Temporal lobe (tissue), 4 donors: ENCODE measurements at places on chromosomes 3 and 15. TPM values are rescaled to one million over a fixed set of nuclear protein-coding genes. Genes with fewer than 3 reads are reported as not detected.

AHSG gene
- total RNA-seq: not detected

TMEM45A gene
- 3.7 TPM for total RNA-seq

CPA3 gene
- not detected for total RNA-seq

PRR20G gene
- not detected for total RNA-seq

UTS2B gene
- not detected for total RNA-seq

ACOX2 gene
- total RNA-seq: 0.98 TPM

ADGRG7 gene
- total RNA-seq: under 0.01 TPM

SPINK8 gene
- total RNA-seq: not detected

MKRN2OS gene
- not detected for total RNA-seq

GOLGA8N gene
- total RNA-seq: 3.0 TPM

MINAR1 gene
- total RNA-seq: 2.5 TPM

CTXN2 gene
- total RNA-seq: 0.25 TPM

P2RY14 gene
- total RNA-seq: 0.74 TPM

SLC2A2 gene
- total RNA-seq: not detected

A4GNT gene
- total RNA-seq: not detected

SLC24A5 gene
- not detected for total RNA-seq

CFAP161 gene
- total RNA-seq: 2.2 TPM

ZDHHC23 gene
- 6.4 TPM for total RNA-seq

LRRC2 gene
- 2.5 TPM for total RNA-seq

ST8SIA2 gene
- total RNA-seq: 77.4 TPM

SCAANT1 gene
- total RNA-seq: not detected

SCAPER gene
- total RNA-seq: 77.7 TPM

GABRB3 gene
- total RNA-seq: 102 TPM
